ENCODE measurements at places on chromosomes 5 and 9.

- DNase-seq, result no peak
These were observed 28.5 kb downstream of the ANKDD1B start for GRCh38 chr5:75639535-75640311.

- no peak for DNase-seq
These were observed 165.3 kb upstream of the SLC27A6 start for GRCh38 chr5:128799945-128800344.

GRCh38 chr5:66960369-66961137 is 236.0 kb downstream of the CD180 start:
- no peak for DNase-seq

- no peak for DNase-seq
These were observed 6.6 kb downstream of the PSAT1 start for GRCh38 chr9:78303377-78304062.

- DNase-seq, result no peak
These were observed 21.0 kb upstream of the ALDH1B1 start for GRCh38 chr9:38371495-38371894.

DNA sequence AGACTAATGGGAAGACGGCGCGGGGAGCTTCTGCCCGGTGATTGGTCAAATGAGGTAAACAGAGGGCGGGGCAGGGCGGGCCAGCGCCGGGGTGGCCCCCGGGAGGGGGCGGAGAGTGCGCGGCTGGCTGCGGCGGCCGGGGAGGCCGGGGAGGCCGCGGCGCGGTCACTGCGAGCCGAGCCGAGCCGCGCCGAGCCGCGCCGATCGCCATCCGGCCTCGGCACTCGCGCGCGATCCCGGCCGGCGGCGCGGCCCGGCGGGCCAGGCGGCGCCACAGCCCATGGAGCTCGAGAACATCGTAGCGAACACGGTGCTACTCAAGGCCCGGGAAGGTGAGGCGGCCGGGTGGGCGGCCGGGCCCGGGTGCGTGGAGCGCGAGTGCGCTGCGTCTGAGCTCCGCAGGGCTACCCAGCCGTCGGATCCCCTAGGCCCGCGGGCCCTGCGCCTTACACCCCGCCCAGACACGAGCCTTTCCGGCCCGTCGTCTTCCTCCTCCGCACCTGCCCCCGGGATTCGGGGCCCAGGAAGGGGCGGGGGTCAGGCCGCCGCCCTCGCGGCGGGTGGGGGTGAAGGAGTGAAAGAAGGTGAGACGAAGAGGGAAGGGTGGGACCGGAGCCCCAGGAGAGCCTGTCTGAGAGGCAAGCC is at the start of gene GRK6:
GRK6 (plus strand) TSS at position 111 of the 645 bp plus-strand sequence; CDS start at position 281, 170 bp downstream.
- peak; percentile 92 for DNase-seq

GRCh38 chr5:142481410-142481809 is 156.6 kb upstream of the SPRY4 start:
- no peak for DNase-seq

- no peak for DNase-seq
These were observed 114.1 kb upstream of the RIOK2 start for GRCh38 chr5:97297063-97297703.

DNA sequence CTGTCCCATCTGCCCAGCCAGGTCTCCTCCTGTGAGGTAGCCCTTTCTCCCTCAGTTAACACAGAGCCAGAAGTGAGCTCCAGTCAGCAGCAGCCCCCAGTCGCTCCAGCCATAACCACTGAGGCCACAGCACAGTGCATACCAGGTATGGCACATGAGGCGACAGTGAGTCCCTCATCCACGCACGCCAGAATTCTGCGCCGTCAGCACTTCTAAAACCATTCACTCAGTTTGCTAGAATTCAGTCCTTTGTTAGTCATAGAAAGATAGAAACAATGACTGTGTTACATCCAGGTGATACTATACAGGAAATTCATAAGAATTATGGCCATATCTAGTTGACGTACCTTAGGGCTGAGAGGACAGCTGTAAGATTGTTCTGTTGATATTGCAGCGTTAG is 88.5 kb downstream of the KIAA1958 start:
- no peak for DNase-seq

GRCh38 chr9:125538092-125538473 is 168.9 kb downstream of the MAPKAP1 start:
- no peak for DNase-seq

- no peak for DNase-seq
These were observed 31.6 kb downstream of the S1PR3 start for GRCh38 chr9:89022902-89023301.

GRCh38 chr9:116504893-116505480 is 182.1 kb upstream of the TRIM32 start:
- no peak for DNase-seq

DNA sequence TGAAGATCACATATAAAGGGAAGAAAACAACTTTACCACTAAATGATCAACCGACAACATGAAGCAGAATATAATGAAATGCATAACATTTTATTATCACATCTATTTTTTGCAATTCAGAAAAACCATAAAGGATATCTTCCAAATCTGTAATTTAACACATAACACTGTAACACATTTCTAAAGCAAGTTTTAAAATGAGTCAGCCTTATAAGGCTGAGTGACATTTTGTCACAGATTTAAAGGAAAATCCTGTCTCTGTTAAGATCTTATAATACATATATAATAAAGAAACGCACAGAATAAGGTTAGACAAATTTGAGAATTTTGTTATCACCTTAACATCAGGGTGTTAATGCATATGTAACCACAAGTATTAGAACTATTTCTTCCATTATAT is 198.4 kb upstream of the RASA1 start:
- DNase-seq, result no peak

DNA sequence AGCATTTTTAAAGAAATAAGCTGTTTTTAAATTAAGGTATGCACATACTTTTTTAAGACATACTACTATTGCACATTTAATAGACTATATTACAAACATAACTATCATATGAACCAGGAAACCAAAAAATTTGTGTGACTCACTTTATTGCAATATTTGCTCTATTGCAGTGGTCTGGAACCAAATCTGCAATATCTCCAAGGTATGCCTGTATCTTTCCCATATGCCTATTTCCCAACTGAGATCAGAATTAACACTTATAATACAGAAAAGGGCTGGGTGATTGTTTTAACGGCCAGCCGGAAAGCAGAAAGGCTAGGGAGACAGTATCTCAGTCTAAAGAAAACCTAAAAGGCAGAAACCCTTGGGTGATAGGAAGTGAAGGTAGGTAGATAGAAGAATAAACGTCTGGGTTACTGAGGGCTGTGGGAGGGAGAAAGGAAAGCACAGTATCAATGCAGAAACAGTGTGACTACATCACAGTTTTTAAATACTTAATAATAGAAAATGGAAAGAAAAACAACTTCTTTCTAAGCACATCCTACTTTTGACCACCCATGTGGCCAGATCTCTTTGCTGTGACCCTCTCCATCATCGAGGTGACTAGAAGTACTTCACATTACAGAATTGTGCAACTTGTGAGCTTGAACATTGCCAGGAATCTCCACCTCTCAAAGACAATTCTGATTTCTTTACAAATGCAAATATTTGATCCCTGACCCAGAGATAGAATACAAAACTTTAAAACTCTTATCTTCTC is 126.4 kb downstream of the LPAR1 start:
- DNase-seq, result no peak

DNA sequence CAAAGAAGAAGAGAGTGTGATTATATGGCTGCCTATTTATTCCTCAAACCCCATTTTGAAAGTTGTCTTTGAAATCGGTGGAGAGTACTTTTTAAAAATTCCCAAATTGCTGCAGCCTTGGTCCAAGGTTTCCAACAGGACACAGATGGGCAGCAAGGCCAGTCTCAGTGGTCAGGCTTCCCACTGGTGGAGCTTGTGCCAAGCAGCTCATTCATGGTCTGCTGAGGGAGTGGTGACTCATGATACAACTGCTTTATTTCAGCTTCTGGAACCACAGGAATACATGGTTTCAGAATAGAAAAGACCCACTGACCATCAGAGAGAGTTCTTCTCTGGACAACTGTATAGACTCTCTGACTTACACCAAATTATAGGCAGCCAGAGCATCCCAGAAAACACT is 673.1 kb upstream of the KLF4 start:
- no peak for DNase-seq

DNA sequence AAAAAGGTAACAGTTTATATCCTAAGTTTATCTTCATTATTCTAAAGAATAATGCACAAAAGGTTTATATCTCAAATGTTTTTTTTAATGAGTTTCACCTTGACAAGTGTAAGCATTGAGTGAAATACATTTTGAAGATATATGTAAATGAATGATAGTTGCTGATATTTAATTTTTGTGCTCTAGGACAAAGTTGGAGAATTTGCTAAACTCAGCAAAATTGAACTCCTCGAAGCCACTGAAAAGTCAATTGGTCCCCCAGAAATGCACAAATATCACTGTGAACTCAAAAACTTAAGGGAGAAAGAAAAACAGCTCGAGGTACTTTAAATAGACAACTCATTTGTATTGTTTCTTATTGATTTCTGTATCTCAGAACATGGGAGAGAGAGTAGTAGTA is 19.5 kb downstream of the SMC5 start:
- DNase-seq, result no peak

- no peak for DNase-seq
These were observed 334.2 kb upstream of the CCNH start for GRCh38 chr5:87746891-87747377.

DNA sequence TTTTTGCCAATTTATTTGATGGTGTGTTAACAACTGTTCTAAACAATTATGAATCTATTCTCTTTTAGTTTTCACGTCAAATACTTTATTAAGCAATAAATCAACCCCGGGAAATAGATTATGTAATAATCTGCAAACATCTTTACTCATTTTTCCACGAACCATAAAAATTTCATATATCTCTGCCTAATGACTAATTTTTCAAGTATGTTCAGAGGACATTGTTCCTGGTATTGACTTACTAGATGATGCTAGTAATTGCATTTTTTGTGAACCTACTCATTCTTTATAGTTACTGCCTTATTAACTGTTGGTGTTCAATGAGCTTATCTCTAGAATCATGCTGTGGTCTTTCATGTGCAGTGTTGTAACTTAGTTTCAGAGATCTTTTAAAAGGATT is 41.0 kb upstream of the FBN2 start:
- no peak for DNase-seq

DNA sequence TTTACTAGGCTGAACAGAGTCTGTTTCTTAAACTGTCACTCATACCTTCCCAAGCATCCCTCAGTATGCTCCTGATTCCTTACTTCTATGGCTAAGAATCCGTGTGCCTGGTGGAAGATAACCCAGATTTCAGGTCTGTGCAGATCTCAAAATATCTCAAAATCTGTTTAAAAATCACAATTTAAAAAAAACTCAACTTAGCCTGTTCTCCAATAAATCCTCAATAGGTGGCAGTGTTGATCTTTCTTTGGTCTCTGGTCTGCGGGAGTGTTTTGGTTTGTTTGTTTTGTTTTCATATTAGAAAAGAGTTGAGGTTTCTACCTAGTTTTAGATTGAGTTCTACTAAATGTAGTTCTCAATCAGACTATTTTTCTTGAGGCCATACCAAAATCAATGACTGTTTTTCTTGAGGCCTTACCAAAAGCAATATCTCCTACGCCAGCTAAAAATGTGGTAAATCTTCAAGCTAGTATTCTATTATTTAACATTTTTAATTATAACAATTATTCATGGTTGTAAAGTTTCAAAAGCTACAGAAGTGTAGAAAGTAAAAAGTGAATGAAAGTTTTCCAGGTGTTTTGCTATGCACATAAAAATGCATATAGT is 57.9 kb downstream of the TGFBR1 start:
- DNase-seq, result no peak

DNA sequence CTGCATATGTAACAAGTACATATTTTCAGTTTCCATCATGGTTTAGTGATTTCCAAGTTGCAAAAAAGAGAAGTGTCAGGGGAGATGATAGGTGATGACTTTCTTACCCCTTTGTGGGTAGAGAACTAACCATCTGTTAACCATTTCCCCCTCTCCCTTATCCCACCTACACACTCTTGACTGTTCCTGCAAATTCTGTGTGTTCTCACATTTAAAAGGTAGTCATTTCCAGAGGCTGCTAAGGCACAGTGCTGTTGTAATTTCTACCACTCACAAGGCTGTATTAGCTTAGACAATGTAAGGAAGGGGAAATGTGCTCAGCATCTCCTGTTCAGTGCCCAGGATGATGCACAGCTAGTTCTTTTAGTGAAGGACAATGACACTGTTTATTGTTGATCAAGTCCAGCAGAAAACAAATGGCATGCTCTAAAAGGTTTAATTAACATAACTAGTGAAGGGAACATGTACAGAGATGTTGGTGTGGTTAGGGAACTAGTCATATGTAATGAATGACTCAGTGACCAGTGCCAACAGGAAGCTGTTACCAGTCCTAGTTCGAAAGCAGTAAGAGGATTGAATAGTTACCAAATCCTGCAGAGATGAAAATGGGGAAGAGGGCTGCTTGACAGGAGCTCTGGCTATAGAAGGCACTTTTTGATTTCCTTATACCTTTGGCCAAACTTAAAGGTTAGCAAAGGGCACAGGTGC is 165.1 kb downstream of the PLK2 start:
- DNase-seq, result no peak

GRCh38 chr5:62112689-62113228 is 193.2 kb upstream of the KIF2A start:
- DNase-seq, result no peak
